Upper lobe of left lung (tissue), 6 donors: ENCODE measurements at places on chromosomes 16 and 17.

DNA sequence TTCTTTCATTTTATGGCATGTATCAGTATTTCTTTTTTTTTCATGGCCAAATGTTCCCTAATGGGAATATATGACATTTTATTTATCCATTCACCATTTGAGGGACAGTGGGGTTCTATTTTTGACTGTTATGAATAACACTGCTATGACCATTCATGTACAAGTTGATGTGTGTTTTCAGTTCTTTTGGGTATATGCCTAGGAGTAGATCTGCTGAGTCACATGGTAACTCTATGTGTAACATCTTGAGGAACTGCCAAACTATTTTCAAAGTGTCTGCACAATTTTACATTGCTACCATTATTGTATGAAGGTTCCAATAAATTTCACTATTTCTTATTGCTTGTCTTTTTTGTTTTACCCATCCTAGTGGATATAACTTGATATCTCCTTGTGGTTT, 223.0 kb downstream of the TANC2 start:
- no peak overlapping the region for H3K4me3 ChIP-seq
- no peaks in the 10 kb centered on the region for H3K4me1 ChIP-seq
- DNase-seq, result no peak
- H3K27ac ChIP-seq, result no peak overlapping the region
- no peaks in the 10 kb centered on the region for H3K36me3 ChIP-seq

GRCh38 chr17:49688848-49689247, 11.0 kb upstream of the SPOP start:
- H3K27me3 ChIP-seq, result no peaks in the 10 kb centered on the region
- no peaks in the 10 kb centered on the region for H3K36me3 ChIP-seq
- no peak overlapping the region for H3K4me3 ChIP-seq

DNA sequence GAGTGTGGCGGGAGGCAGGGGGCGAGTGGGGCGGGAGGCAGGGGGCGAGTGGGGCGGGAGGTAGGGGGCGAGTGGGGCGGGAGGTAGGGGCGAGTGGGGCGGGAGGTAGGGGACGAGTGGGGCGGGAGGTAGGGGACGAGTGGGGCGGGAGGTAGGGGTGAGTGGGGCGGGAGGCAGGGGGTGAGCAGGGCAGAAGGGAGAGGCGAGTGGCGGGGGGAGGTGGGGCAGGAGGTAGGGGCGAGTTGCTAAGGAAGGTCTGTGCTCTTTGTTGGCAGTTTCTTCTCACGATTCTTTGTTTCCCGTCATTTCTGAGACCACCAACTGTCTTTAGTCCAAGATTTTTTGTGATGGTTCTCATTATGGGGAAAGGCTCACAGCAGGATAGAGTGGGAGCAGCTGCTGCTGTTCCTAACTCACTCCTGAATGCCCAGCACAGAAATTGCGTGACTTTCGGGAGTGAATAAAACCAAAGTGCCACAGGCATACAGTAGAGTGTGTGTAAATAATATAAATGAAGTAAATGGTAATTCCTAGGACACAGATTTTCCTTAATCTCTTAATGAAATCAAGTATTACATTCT, 44.7 kb downstream of the COG7 start:
- no peak overlapping the region for H3K4me3 ChIP-seq
- no peaks in the 10 kb centered on the region for H3K27me3 ChIP-seq
- H3K36me3 ChIP-seq, result peaks cover 78% of the 10 kb centered on the region
- H3K4me1 ChIP-seq, result peaks cover 4% of the 10 kb centered on the region

- H3K27ac ChIP-seq, result no peak overlapping the region
- no peak for DNase-seq
- H3K4me1 ChIP-seq, result no peaks in the 10 kb centered on the region
- H3K27me3 ChIP-seq, result no peaks in the 10 kb centered on the region
- no peaks in the 10 kb centered on the region for H3K36me3 ChIP-seq
These were observed 94.8 kb upstream of the AKTIP start for GRCh38 chr16:53597776-53598175.

DNA sequence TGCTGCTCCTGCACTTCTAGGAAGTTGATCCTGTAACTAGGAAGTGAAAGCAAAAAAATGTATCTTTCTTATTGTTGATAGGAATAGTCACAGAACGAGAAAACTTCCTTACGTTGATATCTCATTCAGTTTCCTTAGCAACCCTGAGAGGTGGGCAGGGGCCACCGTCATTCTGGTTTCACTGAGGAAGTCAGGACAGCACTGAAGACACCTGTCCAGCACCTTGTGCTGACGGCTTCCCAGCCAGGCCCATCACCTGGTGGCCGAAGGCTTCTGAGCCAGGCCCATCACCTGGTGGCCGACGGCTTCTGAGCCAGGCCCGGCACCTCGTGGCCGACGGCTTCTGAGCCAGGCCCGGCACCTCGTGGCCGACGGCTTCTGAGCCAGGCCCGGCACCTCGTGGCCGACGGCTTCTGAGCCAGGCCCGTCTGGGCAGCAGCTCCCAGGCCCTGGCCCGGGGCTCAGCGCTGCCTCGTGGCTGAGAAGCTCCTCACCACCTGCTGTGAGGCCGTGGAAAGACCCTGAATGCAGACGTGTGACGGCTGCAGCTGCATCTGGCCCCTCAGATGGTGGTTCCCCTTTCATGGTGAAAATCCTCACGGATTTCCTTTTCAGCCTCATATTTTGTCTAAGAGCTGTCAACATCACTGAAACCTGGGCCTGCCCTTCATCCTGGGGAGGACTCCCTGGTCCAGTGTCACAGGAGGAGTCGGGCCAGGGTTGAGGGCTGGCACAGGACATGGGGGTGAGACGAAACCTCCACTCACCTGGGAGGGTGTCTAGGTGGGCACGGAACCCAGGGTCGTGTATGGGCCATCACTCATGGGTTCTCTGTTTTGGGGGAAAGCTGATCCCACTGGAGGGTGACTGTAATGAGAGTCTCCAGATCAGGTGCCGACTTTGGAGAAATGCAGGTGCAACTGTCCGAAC, 33.0 kb upstream of the ZNF750 start:
- DNase-seq, result no peak
- H3K27ac ChIP-seq, result no peak overlapping the region
- peaks cover 25% of the 10 kb centered on the region for H3K36me3 ChIP-seq
- H3K27me3 ChIP-seq, result no peaks in the 10 kb centered on the region

GRCh38 chr17:83204230-83204725, 124.9 kb downstream of the METRNL start:
- H3K4me3 ChIP-seq, result no peak overlapping the region
- H3K27ac ChIP-seq, result peak overlapping the region; percentile 87
- DNase-seq, result no peak
- H3K27me3 ChIP-seq, result no peaks in the 10 kb centered on the region

- no peaks in the 10 kb centered on the region for H3K27me3 ChIP-seq
- no peak for DNase-seq
- no peak overlapping the region for H3K4me3 ChIP-seq
- H3K27ac ChIP-seq, result peak overlapping the region; percentile 2
- H3K4me1 ChIP-seq, result peaks cover 17% of the 10 kb centered on the region
- H3K36me3 ChIP-seq, result peaks cover 55% of the 10 kb centered on the region
These were observed 2.3 kb downstream of the LCAT start for GRCh38 chr16:67941469-67942199.

DNA sequence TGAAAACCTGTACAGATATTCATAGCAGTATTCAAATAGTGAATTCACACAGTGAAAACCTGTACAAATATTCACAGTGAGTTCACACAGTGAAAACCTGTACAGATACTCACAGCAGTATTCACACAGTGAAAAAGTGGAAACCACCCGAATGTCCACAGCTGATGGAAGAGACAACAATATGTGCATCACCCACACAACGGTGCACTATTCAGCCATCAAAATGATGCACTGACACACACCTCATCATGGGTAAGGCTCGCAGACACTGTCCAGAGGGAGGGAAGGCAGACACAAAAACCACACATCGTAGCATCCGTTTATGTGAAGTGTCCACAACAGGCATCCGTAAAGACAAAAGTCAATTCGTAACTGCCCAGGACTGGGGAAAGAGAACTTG, 100.9 kb downstream of the VPS53 start:
- H3K36me3 ChIP-seq, result peaks cover 12% of the 10 kb centered on the region
- no peaks in the 10 kb centered on the region for H3K27me3 ChIP-seq
- no peak overlapping the region for H3K4me3 ChIP-seq
- no peak overlapping the region for H3K27ac ChIP-seq
- DNase-seq, result no peak
- peaks cover 6% of the 10 kb centered on the region for H3K4me1 ChIP-seq

DNA sequence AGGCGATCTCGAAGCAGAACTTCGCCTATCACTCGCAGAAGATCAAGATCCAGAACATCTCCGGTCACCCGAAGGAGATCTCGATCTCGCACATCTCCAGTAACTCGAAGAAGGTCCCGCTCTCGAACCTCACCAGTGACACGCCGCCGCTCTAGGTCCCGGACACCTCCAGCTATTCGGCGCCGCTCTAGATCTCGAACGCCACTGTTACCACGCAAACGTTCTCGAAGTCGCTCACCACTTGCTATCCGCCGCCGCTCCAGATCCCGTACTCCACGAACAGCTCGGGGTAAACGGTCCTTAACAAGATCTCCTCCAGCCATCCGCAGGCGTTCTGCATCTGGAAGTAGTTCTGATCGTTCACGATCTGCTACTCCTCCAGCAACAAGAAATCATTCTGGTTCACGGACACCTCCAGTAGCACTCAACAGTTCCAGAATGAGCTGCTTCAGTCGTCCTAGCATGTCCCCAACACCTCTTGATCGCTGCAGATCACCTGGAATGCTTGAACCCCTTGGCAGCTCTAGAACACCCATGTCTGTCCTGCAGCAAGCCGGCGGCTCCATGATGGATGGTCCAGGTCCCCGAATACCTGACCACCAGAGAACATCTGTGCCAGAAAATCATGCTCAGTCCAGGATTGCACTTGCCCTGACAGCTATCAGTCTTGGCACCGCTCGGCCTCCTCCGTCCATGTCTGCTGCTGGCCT, 10.5 kb downstream of the ELOB start:
- peaks cover 15% of the 10 kb centered on the region for H3K4me1 ChIP-seq
- no peak overlapping the region for H3K27ac ChIP-seq
- no peaks in the 10 kb centered on the region for H3K27me3 ChIP-seq
- H3K36me3 ChIP-seq, result peaks cover 99% of the 10 kb centered on the region
- DNase-seq, result no peak

DNA sequence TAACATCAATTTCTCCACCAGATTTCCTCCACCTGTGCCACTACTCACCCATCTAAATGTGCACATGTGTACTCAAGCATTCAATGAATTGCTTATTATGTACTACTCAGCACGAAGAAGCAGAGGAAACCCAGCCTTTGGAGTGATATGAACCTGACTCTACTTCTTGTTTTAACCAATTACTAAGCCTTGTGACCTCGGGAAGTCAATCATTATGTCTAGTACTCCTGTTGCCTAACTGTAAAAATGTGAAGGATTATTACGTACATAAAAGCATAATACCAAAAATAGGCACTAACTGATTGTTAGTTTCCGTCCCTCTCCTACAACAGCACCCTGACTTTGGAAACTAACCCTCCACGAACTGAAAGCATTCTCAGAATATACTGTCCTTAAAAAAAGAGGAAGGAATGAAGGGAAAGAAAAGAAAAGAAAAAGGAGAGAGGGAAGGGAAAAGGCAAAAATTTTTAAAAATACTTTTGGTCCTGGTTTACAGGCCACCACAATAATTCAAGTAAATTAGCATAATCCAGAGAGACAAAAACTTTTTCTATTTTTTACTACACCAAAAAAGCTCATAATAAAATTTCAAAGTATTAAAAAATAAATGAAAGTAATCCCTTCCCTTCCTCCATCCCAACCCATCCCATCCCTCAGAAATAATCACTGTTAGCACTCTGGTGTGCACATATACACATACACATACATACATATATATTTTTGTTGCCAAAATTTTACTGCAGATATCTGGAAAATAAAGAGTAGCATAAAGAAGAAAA, 53.6 kb downstream of the KANSL1 start:
- H3K4me1 ChIP-seq, result peaks cover 63% of the 10 kb centered on the region
- no peak overlapping the region for H3K4me3 ChIP-seq
- H3K27ac ChIP-seq, result no peak overlapping the region

DNA sequence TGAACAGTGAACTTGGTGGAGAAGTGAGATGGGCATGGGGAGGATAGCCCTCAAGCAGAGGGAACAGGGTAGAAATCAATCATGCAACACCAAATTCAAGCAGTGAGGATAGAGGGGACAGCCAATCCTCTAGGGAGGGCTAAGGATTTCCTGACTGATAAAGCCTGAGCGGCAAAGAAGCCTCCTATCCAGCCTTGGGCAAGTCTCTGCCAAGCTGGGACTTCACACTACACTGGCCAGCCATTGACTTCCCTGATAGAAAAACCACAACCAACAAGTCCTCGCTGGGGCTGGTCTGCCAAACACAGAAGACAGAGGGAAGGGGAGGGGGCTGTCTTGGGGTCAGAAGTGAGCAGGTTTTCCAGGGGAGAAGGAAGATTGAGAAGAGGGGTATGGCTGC, 2.5 kb upstream of the FBXL19 start:
- H3K27me3 ChIP-seq, result no peaks in the 10 kb centered on the region
- H3K36me3 ChIP-seq, result no peaks in the 10 kb centered on the region
- H3K4me3 ChIP-seq, result no peak overlapping the region

- no peak for DNase-seq
- no peaks in the 10 kb centered on the region for H3K36me3 ChIP-seq
- no peak overlapping the region for H3K4me3 ChIP-seq
- H3K4me1 ChIP-seq, result no peaks in the 10 kb centered on the region
- no peak overlapping the region for H3K27ac ChIP-seq
These were observed 19.9 kb downstream of the TLE7 start for GRCh38 chr16:71421911-71422310.

DNA sequence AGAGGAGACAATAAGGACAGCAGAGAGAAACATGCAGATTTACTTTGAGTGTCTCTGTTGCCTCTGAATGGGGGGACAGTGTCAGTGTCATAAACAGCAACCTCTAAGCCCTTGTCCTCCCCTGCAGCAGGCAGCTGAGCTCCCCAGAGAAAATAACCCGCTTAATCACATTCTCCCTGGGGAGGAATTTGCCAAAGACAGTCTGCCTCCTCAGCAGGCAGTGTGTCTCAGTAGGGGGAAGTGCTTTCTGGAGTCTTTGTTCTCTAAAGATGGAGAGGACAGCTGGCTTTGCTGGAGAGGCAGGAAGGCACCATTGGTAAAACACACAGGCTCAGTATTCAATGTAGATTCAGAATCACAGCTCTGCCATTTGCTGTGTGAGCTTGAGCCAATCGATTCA, 16.1 kb downstream of the TEKT5 start:
- H3K27ac ChIP-seq, result no peak overlapping the region
- H3K4me1 ChIP-seq, result no peaks in the 10 kb centered on the region
- no peaks in the 10 kb centered on the region for H3K36me3 ChIP-seq

DNA sequence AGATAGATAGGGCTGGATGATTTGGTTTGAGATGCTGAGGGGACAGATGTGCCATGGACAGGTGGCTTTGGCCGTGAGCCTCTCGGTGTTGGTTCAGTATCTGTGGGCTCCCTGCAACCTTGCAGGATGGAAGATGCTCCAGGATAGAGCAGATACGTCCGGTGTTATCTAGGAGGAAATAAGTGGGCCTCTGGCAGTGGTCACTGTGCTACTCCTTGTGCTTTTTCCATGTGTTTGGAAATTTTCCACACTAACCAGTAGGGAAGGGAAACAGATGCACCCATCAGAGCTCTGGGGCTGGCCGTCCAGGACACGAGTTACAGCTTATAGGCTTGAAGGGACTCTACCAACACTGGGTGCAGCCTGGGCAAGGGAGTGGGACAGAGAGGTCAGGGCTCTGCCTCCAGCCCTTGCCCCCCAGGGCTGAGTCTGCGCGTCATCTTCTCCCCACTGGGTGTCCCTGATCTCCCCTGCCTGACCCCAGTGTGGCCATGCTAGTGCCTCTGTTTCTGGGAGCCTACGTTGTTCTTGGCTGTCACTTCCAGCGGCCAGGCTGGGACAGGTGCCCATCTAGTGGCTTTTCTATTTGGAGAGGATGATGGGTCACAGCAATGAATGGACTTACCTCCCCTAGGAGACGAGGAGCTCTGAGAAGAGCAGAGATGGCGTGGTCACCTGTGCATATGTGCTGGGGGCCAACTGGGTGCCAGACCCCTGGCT, 166.9 kb downstream of the SEC14L1 start:
- no peak for DNase-seq
- no peaks in the 10 kb centered on the region for H3K36me3 ChIP-seq
- H3K27ac ChIP-seq, result no peak overlapping the region
- no peak overlapping the region for H3K4me3 ChIP-seq
- no peaks in the 10 kb centered on the region for H3K4me1 ChIP-seq
